Tibial artery (tissue), 4 donors: ENCODE measurements at places on chromosomes 16 and 17.

DNA sequence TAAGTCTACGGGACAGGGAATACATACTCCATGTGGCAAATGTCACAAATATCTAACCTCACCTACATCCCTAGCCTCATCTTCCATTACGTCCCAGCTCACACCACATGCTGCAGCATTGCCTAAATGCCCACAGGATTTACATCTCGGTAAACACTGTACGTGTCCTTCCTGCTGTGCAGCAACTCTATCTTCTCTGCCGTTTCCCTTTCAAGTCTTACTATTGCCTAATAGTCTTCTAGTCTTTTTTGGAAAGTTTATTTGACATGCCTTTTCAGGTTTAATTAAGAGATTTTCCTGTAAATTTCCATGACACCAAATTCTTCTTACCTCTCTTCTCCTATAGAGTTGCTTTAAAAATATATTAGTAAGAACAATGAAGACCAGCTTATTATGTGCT is 120.5 kb downstream of the HS3ST4 start:
- no peak for DNase-seq

- DNase-seq = no peak
Observed at GRCh38 chr17:51132964-51133319, 12.3 kb upstream of the SPAG9 start.

- DNase-seq = no peak
Observed at GRCh38 chr16:50644729-50645128, 36.4 kb downstream of the SNX20 start.

GRCh38 chr16:19883296-19883965 is 1.2 kb downstream of the GPRC5B start:
- peak; percentile 35 for DNase-seq

GRCh38 chr17:81656118-81656743 is at the start of gene PDE6G:
Gene PDE6G, minus strand, starts transcription at chr17:81656542. Its CDS starts 3,237 bp downstream, at chr17:81653305.
- no peak for DNase-seq

- DNase-seq = no peak
Observed at GRCh38 chr16:82368041-82368440, 198.0 kb upstream of the MPHOSPH6 start.

DNA sequence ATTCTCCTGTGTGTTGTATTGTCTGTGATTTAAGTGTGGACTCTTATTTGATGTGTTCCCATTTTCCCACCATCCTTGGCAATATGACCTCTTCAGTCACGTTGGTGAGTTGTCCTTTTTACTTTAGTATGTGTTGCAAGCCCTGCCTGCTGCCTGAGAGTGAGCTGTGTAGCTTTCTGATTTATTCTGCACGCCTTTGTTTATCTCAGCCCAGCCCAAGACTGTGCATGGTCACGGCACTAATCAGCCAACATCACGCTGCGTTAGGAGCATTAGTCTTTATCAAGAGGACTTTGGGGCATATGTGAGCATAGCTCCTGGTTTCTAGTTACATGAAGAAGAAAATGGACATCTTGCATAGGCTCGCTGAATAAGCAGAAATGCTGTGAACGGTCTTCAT is 6.0 kb downstream of the TOM1L1 start:
- no peak for DNase-seq

DNA sequence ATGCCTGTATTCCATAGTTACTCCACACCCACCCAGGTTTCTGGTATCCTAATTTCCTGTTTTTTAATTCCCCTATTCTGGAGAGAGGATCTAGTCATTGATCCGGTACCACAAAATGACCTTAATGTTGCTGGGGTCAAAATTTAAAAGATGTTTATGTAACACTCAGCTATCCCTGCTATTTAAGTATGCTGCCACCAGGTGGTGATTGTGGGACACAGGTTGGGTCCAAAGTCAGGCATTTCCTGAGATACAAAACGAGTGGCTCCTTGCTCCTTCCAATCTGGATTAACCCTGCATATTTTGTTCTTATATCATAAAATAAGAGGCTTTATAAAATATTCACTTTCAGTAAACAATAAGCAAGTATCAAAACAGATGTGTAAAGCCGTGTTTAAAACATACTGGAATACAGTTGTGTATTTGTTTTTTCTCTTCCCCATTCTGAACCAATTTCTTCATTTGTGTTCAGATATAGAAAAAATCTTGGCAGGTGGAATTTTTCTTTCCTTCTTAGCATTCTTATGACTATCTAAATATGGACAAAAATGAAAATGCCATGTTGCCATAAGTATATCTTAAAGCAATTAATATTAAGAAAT is 16.3 kb downstream of the HS3ST4 start:
- DNase-seq = no peak

GRCh38 chr16:31009894-31010584 is 399 bp downstream of the STX1B start:
- no peak for DNase-seq

- no peak for DNase-seq
Observed at GRCh38 chr17:19274893-19275292, 37.7 kb downstream of the EPN2 start.

DNA sequence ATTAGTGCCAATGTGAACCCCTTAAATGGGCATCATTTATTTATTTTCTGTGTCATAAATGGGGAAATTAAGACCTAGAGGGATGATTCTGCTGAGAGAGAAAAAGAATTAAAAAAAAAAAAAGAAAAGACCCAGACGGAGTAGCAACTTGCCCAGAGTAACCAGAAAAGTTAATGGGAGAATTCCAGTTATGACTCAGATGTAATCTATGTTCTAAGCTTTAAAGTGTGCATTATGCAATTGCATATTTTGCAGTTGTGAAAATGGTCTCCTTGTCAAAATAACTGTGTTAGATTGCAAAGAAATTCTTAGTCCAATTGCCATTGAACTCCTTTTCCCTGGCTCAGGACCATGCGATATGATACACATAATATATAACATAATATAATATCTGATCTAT is 38.6 kb upstream of the TBX2 start:
- DNase-seq = no peak

DNA sequence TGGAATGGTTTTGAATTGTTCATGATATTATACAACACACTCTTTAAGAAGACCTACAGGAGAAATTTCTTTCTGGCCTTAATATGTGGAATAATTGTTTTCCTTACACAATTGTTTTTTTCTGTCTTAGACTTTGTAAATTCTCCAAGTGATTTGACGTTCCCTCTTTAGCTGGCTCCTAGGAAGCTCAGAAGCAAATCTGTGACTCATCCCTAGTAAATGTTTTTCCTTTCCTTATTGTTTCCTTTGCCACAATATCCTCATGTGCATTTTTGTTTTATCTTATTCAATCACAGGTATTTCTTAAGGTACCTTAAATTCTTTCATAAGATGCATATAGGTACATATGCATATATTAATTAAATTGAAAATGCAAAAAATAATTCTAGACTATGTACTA is 13.5 kb downstream of the KIAA0753 start:
- no peak for DNase-seq

DNA sequence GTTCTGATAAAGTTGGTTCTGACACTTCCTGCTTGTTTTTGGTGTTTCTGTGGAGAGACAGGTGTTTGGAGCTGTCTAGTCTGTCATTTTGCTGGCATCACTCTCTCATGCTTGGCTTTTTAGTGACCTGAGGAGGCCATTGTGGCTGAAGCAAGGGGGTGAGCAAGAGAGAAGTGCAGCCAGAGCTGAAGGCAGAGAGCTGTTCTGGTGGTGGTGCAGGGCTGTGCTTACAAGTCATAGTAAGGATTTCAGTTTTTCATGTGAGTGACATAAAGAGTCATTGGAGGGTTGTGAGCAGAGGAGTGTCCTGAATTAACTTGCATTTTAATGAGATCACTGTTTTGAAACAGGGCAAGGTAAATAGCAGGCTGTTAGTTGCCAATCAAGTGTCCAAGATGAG is 97.5 kb downstream of the CHD9 start:
- no peak for DNase-seq

DNA sequence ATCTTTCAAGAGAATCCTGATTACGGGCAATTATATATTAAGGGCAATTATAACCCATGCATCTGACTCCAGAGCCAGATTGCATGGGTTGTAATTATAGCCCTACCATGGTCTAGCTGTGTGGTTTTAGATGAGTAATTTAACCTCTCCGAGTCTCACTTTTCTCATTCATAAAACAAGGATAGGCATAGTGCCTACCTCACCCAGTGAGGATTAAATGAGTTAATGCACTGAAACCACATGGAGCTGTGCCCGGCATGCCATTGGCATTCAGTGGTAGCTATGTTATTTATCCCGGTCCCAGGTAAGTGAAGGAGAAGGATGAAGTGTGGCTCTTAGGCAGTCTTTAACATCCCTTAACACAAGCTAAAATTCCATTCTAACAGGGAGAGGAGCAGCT is 6.3 kb downstream of the SNX20 start:
- no peak for DNase-seq

DNA sequence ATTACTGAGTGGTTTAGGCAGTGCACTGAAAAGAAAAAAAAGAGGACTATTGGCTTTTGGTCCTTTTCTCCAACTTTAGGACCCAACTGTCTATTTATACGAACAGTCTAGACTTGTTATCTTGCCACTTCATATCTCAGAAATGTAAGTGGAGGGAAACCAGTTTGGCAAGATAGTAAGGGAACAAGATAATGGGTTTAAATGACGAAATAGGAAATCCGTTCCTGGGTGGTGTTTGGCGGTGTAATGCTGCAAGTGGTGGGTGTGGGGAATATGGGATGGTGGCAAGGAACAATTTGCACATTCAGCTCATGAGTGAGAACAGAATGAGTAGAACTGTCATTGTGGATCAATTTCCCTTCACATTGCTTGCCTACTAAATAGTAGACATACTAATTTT is 44.7 kb downstream of the GRB7 start:
- no peak for DNase-seq

DNA sequence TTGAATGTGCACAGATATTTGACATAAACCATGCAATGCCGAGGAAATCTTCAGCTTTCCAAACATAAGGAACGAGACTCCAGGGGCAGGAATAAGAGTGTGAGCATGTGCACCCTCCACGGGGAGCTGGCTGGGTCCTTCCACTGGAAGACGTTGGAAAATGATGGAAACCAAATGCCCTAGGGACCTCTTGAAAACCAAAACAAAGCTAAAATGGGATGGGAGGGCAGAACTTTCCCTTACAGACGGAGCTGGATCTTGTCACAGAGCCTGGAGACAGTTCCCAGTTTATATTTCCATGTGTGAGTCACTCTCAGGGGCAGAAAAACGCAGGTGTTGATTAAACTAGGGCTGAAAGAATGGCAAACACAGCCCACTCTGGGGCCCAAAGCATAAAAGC is 34.4 kb upstream of the DNAH17 start:
- DNase-seq = no peak

- DNase-seq = peak; percentile 45
Observed at GRCh38 chr17:38685491-38685890, 10.7 kb upstream of the EPOP start.

GRCh38 chr16:85259832-85260167 is 147.5 kb upstream of the CIBAR2 start:
- DNase-seq = no peak

- DNase-seq = no peak
Observed at GRCh38 chr17:21500064-21500463, 123.9 kb downstream of the KCNJ12 start.
